GM10248 (cell line): ENCODE measurements at places on chromosomes 11 and 22.

- no peak for DNase-seq
Measured at GRCh38 chr22:20994128-20994901, 7.6 kb downstream of the THAP7 start.

GRCh38 chr11:43998308-43998707, 49.5 kb upstream of the ACCSL start:
- no peak for DNase-seq

DNA sequence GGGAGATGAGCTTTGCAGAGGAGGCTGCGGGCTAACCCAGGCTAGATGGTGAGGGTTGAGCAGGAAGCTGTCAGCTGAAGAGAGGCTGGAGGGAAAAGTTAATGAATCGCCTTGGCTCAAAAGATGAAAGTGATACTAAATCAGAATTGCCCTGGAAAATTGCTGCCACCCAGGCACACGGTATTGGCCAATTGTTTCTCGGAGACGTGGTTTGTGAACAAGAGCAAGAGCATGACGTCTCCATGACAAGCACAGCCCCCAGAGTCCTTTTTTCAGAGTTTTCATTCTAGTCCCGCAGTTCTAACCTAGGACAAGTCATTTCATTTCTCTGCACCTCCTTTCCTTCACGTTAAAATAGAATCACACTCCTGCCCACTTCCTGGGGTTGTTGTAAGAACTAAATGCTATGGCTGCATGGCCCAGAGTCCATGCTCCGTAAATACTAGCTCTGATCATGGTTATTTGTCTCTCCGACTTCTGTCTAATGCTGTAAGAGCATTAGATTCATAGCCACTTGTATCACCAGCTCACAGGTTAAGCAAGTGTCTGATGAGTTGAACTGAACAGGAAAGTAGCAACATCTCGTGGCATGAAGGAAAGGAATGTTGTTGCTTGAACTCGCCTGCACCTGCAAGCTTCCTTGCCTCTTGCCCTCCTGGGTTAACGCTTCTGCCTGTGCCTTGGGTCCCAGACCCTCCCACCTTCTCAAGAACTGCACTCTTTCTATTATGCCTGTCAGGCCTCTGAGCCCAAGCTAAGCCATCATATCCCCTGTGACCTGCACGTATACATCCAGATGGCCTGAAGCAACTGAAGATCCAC, 33.8 kb upstream of the NUP50 start:
- peak; percentile 29 for DNase-seq

DNA sequence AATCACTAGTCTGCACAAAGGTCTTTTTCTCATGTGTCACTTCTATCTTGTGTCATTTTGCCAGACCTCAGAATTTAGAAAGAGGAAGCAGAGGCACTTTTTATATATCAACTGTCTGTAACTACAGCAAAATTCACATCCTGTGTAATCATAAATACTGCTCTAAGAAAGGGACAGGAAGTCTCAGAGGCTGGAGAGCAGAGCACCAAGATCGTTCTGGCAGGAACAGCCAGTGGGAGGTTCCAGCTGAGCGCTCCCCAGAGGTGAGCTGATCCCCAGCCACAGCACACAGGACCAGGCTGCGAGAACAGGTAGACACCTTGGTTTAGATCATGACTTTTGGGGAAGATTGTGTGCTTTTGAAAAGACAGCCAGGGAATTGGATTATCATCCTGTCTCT, at the start of gene MS4A7:
MS4A7 (plus strand) TSS at position 179 of the 400 bp plus-strand sequence. CDS start 4,610 bp downstream, outside the sequence.
- peak; percentile 69 for DNase-seq
